NT2/D1 (cell line): ENCODE measurements at places on chromosomes 7 and 10.

DNA sequence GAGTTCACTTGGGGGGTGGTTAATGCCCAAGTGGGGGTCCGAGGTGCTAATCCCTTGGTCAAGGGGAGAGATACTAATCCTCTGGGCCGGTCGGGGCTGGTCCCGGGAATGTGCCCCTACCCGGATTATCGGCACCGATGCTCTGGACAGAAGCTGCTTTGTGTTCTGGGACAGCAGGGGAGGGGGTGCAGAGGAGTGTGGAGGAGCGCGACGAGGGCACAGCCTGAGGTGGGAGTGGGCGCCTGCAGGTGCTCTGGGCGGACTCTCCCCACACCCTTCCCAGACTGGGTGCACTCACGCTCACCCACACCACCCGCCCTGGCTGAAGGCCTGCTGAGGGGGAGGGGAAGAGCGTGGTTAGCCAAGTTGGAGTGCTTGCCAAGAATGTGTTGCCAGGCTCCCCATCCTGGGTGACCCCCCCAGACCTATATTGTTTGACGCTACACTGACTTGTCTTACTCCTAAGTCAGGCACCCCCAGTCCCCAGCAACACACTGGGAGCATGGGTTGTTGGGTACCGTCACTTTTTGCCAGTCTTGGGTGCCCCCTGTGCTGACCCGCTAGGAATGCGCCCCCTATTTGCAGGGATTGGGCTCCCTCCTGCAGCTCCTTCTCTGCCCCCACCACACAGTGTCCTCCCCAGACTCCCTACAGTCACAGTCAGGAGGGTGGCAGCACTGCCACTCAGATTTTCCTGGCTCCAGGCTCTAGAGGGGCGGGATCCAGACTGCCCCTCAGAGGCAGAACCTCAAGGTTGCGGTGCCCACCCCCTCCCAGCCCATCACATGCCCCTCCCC is 1.2 kb downstream of the SLC4A2 start:
- no peak for DNase-seq

GRCh38 chr7:78412216-78412858 is 613.8 kb downstream of the PHTF2 start:
- no peak for DNase-seq

- DNase-seq = no peak
Measured at GRCh38 chr7:38855867-38856266, 53.1 kb downstream of the VPS41 start.

GRCh38 chr10:12042409-12042796 is 206 bp downstream of the UPF2 start:
- no peak for DNase-seq

DNA sequence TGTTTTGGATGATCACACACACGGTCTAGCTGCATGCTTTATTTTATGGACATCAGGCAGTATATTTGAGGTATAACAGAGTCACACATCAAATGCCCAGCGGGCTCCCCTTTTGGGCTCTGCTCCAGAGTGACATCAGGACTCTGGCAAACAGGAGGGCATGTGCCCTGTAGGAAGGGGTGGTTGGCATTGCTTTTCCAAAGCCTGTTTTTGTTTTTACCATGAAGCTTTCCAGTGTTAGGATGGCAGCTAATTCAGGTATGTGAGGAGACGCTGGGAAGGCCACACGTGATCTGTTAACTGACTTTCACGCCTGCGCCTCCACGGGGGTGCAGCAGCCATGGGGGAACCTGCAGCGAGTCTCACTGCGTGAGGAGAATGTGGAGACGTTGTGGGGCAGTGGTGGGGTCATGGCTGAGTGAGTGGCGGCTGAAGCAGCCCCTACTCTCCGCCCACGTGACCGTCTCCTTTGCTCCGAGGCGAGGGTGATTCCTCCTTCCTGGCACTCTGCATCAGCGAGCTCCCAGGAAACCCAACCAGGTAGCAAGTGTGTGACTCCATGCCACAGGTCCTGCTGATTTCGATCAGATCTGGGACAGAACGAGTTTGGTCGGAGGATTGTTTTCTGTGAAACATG is 117.7 kb downstream of the ANKRD61 start:
- DNase-seq = no peak
